ENCODE measurements at places on chromosomes 5 and 9. TPM values are rescaled to one million over a fixed set of nuclear protein-coding genes. Genes with fewer than 3 reads are reported as not detected.

SH3GL2 gene
- total RNA-seq, result 5.8 TPM

- DNase-seq, result peak; percentile 14
These were observed 74.2 kb downstream of the CPLANE1 start for GRCh38 chr5:37174928-37175327.

GRCh38 chr5:126446498-126447224 lies 23.5 kb downstream of the GRAMD2B start:
- DNase-seq, result no peak

- no peak for DNase-seq
These were observed 390.1 kb downstream of the CCDC171 start for GRCh38 chr9:15942831-15943424.

PCDHA1 gene
- 2.7 TPM for total RNA-seq

GRCh38 chr5:143361438-143361837 lies 42.0 kb downstream of the NR3C1 start:
- no peak for DNase-seq

NSD1 gene
- 153 TPM for total RNA-seq

- no peak for DNase-seq
These were observed 34.1 kb downstream of the BNIP1 start for GRCh38 chr5:173178369-173178910.

DNA sequence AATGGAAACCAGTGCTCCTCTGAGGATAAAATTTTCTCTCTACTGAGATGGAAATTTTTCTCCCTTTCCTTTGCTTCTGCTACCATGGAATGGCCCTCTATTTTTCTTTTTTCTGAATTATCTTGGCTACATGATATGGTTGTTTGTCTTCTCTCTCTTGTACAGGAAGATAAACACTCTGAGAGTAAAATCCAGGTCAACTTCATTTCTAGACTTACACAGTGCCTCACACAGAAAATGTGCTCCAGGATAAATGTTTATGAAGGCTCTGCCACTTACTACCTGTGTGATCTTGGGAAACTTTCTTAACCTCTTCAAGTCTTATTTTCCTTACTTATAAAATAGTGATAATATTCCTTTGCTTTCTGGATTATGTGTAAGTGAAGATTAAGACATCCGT lies 153.9 kb downstream of the PRELID2 start:
- DNase-seq, result no peak

DNA sequence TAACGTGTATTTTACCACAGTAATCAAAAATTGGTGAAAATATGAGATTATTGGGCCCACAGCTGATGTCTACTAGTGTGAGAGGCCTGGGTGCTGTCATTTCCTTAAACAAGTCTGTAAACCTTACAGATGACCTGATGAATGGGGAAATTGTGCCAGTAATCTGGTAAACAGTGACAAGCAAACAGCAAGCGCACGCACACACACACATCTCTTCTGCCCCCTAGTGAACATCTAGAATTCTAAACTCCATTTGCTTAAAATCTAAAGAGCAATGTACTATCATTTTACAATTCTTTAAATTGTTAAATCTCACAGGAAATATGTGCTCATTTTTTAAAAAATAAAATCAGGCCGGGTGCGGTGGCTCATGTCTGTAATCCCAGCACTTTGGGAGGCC lies 7.5 kb upstream of the RAPGEF1 start:
- no peak for DNase-seq

DNA sequence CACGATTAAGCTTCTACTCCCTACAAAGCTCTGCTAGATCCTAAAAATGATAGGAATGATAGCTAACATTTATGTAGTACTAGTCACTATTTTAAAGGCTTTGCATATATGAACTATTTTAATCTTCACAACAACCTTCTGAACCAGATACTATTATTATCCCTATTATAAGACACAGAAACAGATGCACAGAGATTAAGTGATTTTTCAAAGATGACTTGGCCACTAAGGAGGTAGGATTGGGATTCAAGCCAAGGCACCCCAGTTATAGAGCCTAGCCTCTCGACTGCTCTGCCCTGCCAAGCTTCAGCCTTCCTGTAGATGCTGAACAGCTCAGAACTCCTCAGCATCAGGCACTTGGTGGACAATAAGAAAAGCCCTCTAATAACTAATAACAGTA lies 200.9 kb upstream of the PTGER4 start:
- DNase-seq, result no peak

DNA sequence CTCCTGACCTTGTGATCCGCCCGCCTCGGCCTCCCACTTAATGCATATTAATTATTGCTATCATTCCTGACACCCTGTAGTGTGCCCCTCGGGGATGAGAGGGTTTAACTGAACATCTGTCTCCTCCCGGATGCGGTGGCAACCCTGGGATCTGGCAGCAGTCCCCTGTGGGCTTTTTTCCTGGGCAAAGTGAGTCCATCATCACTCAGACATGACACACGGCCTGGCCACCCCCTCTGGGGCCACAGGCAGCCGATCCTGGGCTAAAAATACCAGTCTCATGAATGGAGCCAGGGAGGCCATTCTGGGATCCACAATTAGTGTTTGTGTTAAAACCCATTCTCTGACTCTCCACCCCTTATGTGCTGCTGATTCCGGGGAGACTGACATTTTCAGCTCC lies 161.2 kb downstream of the RGS3 start:
- DNase-seq, result no peak

DNA sequence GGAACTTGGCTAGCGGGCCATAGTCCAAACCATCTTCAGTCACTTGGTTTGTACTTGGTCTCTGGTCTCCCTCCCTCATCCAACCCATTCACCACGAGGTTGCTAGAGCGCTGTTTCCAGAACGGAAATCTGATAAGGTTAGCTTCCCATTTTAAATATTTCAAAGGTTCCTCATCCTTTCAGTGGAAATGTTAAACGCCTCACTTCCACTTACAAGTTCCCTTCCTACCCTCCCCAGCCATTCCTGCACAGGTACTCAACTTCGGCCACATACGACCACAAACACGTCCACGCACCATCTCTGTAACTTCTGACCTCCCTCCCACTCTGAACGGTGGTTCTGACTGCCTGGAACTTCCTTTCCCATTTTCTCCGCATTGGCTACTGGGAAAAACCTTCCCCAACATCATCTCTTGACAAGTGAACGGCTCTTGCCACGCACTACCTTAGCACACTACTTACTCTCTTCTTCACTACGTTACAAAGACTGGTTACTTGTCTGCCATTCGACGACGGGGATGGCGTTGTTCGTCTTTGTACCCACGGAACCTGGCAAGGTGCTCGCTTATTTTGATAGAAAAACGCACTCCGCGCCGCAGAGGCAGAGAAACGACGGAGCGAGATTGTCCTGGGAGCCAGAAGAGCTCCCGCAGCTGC lies 629 bp downstream of the CCNH start:
- DNase-seq, result no peak

GRCh38 chr9:91927922-91928510 lies 22.0 kb downstream of the ROR2 start:
- DNase-seq, result no peak

- no peak for DNase-seq
These were observed 4.4 kb downstream of the IL9 start for GRCh38 chr5:135891268-135891667.

DNA sequence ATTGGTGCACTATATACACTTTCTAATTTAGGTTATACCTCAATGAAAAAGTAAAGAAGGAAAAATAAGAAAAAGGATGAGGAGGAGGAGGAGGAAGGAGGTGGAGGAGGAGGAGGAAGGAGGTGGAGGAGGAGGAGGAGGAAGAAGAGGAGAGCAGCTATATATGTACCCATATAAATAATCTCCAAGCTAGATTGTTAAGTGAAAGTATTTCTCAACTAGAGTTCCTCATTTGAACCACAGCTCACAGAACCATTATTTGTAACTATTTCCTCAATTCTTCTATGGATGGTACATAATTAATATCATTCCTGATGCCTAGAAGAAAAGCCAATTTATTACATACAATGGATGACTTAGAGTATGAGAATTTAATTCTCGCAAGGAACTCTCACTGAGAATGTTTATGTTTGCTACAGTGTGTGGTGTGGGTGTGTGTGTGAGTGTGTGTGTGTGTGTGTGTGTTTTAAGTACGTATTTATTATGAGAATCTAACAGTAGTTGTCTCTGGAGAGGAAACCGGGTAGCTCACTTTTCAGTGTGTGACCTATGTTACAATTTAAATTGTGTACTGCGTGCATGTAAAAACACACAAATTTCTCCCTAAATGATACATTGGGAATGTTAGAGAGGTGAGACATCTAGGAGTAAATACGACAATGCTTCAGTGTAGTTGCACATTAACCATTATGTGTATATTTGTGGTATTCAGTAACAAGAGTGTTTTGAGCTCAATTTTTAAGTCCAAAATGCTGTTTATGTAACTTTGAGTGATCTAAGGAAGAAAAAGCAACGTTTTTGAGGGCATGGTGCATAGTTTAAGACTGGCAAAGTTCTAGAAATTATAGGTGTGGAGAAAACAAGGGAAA lies 20.2 kb upstream of the NREP start:
- DNase-seq, result no peak
